Breast epithelium (tissue), 4 donors: ENCODE measurements at places on chromosomes 7 and 10. TPM values are rescaled to one million over a fixed set of nuclear protein-coding genes. Genes with fewer than 3 reads are reported as not detected.

The FBXL15 gene
- total RNA-seq = 21.0 TPM

DNA sequence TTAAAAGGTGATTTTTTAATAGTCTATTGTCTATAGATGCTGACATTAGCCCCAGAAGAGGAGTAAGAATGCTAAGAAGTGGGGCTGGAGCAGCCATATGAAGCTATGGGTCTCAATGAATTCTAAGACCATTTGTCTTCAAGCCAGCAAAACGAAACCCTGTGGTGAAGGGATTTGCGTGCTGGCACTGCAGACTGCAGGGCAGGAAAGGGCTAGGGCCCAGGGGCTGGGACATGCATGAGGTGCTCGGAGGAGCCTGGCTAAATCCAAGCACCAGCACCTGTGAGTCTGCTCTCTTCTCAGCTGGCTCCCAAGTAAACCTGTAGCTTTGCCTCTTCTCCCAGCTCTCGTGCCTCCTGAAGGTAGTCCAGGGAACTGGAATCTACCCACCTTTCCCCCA lies 1.3 kb upstream of the NDST2 start:
- H3K4me3 ChIP-seq = no peak overlapping the region
- no peak for DNase-seq
- no peaks in the 10 kb centered on the region for H3K4me1 ChIP-seq
- no peaks in the 10 kb centered on the region for H3K27me3 ChIP-seq
- H3K27ac ChIP-seq = peak overlapping the region; percentile 92
- H3K36me3 ChIP-seq = no peaks in the 10 kb centered on the region

DNA sequence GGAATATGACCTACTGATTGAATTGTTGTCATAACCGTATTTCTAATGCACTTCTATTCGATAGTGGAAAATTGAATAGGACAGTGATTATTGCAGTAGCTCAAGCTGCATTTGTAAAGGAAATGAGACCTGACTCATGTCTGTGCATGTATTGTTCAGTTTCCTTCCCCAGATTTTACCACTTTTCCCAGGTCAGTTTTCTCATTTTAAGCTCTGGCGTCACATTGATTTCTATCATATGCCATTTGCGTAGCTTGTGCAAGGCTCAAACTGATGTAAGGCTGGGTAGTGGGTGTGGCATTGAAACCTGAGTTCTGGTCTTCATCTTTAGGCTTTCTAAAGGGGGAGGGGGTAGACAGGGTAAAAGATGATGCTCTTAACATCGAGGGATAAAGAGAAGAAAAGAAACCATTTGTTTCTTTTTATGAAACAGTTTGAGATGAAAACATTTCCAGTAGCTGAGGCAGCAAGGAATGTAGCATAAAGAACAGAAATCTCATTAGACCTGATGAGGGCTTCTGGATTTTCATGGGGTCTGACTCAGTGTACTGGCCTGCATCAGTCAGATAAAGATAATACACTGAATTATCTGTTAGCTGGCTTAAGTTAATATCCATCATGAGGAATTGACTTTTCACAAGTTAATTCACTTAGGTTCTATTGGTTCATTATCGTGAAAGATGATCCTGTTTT lies 182.3 kb upstream of the CDCA7L start:
- no peak overlapping the region for H3K4me3 ChIP-seq
- H3K4me1 ChIP-seq = no peaks in the 10 kb centered on the region
- peak overlapping the region; percentile 40 for H3K27ac ChIP-seq
- H3K27me3 ChIP-seq = no peaks in the 10 kb centered on the region
- DNase-seq = no peak

The KLF14 gene
- 0.80 TPM for total RNA-seq

- no peak for DNase-seq
- H3K4me3 ChIP-seq = no peak overlapping the region
- no peak overlapping the region for H3K27ac ChIP-seq
- no peaks in the 10 kb centered on the region for H3K36me3 ChIP-seq
These were observed 103.1 kb downstream of the PRKAG2 start for GRCh38 chr7:151773797-151774196.

DNA sequence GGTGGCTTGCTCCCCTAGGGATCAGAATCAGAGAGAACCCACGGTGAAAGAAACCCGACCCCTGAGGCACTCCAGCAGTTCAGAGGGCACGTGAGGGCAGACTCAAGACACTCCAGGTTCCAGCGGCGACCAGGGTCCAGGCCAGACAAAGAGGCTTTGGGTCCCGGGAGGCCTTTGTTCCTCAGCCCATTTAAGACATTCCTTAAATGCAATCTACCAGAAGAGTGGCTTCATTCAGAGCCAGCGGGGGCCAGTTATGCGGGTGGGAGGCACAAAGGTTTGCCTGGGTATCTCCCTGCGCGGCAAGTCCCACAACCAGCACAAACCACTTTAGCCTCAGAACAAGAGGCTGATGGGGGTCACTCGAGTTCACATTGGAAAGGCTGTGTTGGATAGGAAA lies 53.6 kb downstream of the AFAP1L2 start:
- DNase-seq = no peak
- H3K4me1 ChIP-seq = peaks cover 4% of the 10 kb centered on the region

DNA sequence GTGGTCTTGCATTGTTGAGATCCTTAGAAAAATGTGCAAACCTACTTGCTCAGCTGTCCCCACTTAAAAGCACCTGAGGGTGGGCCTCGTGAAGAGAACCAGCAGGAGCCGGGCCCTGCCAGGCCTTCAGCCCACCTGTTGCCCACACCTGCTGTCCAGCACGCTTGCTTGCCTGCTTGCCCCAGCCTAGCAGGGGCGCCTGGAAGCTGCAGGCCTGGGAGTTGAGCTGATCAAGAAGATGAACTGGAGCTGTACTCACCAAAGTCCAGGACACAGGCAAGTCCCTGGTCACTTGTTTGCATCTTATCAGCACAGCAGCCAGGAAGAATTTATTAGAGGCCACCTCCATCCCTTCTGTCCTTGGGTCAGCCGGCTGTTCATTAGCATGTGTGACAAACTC lies 23.2 kb downstream of the CYP26A1 start:
- H3K27me3 ChIP-seq = no peaks in the 10 kb centered on the region
- H3K4me3 ChIP-seq = no peak overlapping the region
- no peak overlapping the region for H3K27ac ChIP-seq

The LEP gene
- total RNA-seq = 498 TPM

The SUGCT gene
- total RNA-seq = 4.0 TPM

- DNase-seq = no peak
- no peaks in the 10 kb centered on the region for H3K36me3 ChIP-seq
- no peaks in the 10 kb centered on the region for H3K4me1 ChIP-seq
- no peak overlapping the region for H3K27ac ChIP-seq
These were observed 519.1 kb upstream of the ANKRD30A start for GRCh38 chr10:36606234-36606839.

The ABCB1 gene
- total RNA-seq = 14.9 TPM

DNA sequence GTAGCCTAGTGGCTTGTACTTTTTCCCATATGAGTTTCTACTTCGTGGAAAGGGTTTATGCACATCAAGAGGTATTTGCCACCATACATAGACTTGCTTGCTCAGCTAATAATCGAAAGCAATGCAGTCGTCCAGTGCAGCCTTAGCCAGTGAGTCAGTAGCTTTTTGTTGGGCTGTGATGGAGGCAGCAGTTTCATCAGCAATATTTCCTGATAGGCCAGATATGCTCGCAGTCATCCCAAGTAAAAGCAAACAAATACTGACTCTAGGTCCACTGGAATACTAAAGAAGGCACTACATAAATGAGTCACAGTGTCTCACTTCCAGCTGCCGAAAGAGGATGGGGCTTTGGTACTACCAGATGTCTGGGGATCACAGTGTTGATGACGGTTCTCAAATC lies 2.1 kb upstream of the BNIP3 start:
- no peak overlapping the region for H3K27ac ChIP-seq
- no peak overlapping the region for H3K4me3 ChIP-seq
- no peaks in the 10 kb centered on the region for H3K36me3 ChIP-seq
- no peaks in the 10 kb centered on the region for H3K4me1 ChIP-seq

The PRF1 gene
- total RNA-seq = 2.2 TPM

GRCh38 chr7:120684463-120684862 lies 173.5 kb downstream of the TSPAN12 start:
- no peak for DNase-seq
- no peak overlapping the region for H3K27ac ChIP-seq
- no peak overlapping the region for H3K4me3 ChIP-seq
- H3K36me3 ChIP-seq = no peaks in the 10 kb centered on the region
- no peaks in the 10 kb centered on the region for H3K27me3 ChIP-seq

- no peak for DNase-seq
- H3K4me3 ChIP-seq = no peak overlapping the region
- H3K27me3 ChIP-seq = no peaks in the 10 kb centered on the region
- no peaks in the 10 kb centered on the region for H3K36me3 ChIP-seq
These were observed 721.9 kb downstream of the TNS3 start for GRCh38 chr7:46859963-46860475.

DNA sequence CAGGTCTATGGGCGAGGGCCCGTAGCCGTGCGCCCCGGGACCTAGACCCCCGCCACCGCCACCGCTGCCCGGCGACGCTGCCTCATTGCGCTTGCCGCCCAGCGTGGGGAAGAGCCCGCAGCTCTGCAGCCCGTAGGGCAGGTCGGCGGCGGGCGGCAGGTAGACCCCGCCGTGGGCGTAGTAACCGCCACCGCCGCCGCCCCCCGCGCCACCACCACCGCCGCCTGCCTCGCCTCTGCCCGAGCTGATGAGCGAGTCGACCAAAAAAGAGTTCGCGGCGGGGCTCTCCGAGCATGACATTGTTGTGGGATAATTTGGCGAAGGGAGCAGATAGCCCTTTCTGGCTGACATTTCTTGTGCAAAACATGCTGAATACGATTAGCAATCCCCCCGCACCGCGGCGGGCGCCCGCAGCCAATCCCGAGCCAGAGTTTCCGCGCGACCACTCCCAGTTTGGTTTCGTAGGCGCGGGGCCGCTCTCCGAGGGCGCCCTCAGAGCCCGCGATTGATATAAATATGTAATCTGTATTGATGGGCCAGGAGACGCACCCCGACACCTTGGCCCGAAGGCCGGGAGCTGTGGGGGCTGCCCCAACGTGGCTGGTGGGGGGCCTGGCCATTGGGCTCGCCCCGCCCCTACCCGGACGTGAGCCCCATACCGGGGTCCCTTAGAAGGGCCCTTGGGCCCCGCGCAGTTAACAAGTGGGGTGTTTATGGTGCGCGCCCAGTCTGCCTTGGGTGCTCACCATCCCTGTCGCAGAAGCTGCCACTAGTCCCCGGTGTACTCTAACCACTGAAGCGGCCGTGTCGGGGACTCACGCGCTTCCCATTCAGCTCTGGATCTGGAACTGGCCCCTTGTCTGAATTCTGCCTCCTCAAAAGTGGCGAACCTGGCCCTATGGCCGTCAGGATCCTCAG lies at the start of gene HOXA10:
Gene HOXA10, minus strand, starts transcription at position 365 of the 918 bp plus-strand sequence. Its CDS starts 14 bp downstream, at position 351.
- peak within 1 kb of the TSS; percentile 62 for H3K4me3 ChIP-seq
- H3K36me3 ChIP-seq = no peaks in the 10 kb centered on the region
- H3K27ac ChIP-seq = peak within 1 kb of the TSS; percentile 91
- DNase-seq = no peak
- H3K4me1 ChIP-seq = no peaks in the 10 kb centered on the region

GRCh38 chr7:26141077-26141476 lies 10.9 kb upstream of the NFE2L3 start:
- H3K27me3 ChIP-seq = no peaks in the 10 kb centered on the region
- no peak overlapping the region for H3K4me3 ChIP-seq
- no peak for DNase-seq
- H3K27ac ChIP-seq = no peak overlapping the region
- H3K36me3 ChIP-seq = no peaks in the 10 kb centered on the region

DNA sequence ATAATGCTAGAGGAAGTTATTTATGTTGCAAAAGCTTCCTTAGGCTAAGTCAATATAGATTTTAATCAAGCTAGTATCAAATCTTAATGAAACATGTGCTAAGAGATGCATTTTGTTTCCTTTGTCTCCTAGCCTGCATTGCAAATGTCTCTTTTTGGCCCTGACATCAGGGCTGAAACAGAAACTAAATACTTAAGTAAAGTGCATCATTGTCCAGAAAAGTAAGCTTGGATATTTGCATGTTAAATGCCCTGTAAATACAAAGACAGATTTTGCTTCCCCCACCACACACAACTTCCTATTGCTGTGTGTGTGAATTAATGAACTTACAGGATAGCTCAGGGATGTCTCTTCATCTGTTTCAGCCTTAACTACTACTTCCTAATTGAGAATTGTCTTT lies 10.0 kb upstream of the STAMBPL1 start:
- H3K4me1 ChIP-seq = no peaks in the 10 kb centered on the region
- H3K27me3 ChIP-seq = no peaks in the 10 kb centered on the region
- H3K4me3 ChIP-seq = no peak overlapping the region
- no peak for DNase-seq

The IKZF1 gene
- 14.2 TPM for total RNA-seq

- peak overlapping the region; percentile 26 for H3K27ac ChIP-seq
- H3K36me3 ChIP-seq = no peaks in the 10 kb centered on the region
- H3K27me3 ChIP-seq = no peaks in the 10 kb centered on the region
- no peak for DNase-seq
- no peak overlapping the region for H3K4me3 ChIP-seq
These were observed 3.3 kb downstream of the TSGA13 start for GRCh38 chr7:130683026-130683425.

DNA sequence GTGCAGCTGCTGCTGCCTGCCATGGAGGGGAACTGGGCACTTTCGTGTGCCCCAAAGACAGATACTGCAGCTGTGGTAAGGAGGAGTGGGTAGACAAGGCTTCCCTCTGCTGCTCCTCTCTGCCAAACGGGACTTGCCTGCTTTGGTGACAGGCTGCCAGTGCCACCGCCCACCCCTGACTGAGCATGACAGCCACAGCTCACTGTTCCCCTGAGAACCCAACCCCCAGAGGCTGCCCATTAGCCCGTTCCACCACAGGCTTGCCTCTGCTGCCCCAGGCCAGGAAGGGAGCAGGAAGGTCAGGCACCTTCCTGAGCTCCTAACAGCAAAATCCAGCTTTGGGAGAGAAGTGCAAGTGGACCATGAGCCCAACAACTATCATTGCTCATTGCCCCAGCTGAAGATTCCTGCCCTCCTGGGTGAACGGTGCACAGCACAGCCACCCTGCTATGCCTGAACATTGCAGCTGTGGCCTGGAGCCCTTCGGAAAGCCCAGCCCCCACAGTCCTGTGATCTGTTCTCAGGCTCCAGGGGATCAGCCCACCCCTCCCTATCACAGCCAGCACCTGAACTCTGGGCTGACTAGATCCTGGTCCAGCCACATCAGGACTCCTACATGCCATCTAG lies 58.7 kb upstream of the ANTXRL start:
- DNase-seq = peak; percentile 41
- H3K4me1 ChIP-seq = no peaks in the 10 kb centered on the region
- H3K4me3 ChIP-seq = no peak overlapping the region
- H3K27ac ChIP-seq = no peak overlapping the region

GRCh38 chr10:120963594-120964220 lies 112.5 kb downstream of the WDR11 start:
- H3K27me3 ChIP-seq = no peaks in the 10 kb centered on the region
- DNase-seq = no peak
- H3K4me3 ChIP-seq = no peak overlapping the region
- H3K27ac ChIP-seq = no peak overlapping the region
- H3K36me3 ChIP-seq = no peaks in the 10 kb centered on the region
- no peaks in the 10 kb centered on the region for H3K4me1 ChIP-seq

The REEP3 gene
- 63.6 TPM for total RNA-seq

GRCh38 chr7:158296798-158297104 lies 290.9 kb downstream of the PTPRN2 start:
- no peaks in the 10 kb centered on the region for H3K27me3 ChIP-seq
- DNase-seq = no peak
- no peaks in the 10 kb centered on the region for H3K36me3 ChIP-seq
- H3K4me3 ChIP-seq = no peak overlapping the region

- H3K4me3 ChIP-seq = no peak overlapping the region
- H3K4me1 ChIP-seq = no peaks in the 10 kb centered on the region
- no peaks in the 10 kb centered on the region for H3K27me3 ChIP-seq
- no peak overlapping the region for H3K27ac ChIP-seq
- H3K36me3 ChIP-seq = no peaks in the 10 kb centered on the region
These were observed 147.2 kb downstream of the JAZF1 start for GRCh38 chr7:28033386-28033785.
